ENCODE measurements at places on chromosomes 4 and X. TPM values are rescaled to one million over a fixed set of nuclear protein-coding genes. Genes with fewer than 3 reads are reported as not detected.

DNA sequence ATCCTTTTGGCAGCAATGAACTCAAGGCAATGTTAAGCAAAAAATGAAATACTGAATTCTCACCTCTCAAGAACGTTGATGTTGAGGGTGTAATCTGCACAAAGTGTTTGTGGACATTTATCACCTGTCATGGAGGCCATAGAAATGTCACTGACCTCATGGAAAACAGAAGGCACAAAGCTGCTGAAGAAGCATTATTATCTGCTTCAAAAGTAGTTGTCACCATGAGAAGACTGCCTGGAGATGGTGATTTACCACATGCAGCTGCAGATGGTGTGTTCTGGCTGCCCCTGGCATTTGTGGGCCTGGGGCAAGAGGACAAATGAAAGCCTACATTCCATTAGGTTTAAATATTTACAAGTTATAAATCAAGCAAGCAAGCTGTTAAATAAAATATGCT lies 116.8 kb upstream of the RPS6KA3 start:
- DNase-seq, result no peak

The TMEM271 gene
- total RNA-seq, result not detected

DNA sequence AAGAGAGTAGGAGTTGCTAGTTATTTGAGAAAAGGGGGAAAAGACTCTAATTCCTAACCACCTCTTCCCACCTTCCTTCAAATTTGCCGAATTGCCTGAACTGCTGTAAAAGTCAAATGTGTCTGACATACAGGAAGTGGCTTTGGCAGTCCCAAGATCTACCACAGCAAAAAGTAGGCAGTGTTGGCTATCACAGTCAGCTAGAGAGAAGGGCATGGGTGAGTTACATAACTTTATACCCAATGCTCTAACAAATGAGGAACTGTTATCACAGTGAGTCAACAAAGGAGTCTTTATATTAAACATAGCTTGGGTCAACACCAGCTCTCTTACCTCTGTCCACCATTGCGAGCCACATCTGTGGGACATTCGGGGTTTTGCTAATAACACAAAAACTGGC lies 2.4 kb upstream of the MBNL3 start:
- no peak for DNase-seq

GRCh38 chrX:38154340-38154739 lies 66.3 kb downstream of the SRPX start:
- DNase-seq, result no peak

GRCh38 chrX:11557120-11557519 lies 108.6 kb downstream of the ARHGAP6 start:
- no peak for DNase-seq

- DNase-seq, result no peak
Measured at GRCh38 chr4:135281230-135281629, 1079.6 kb upstream of the PABPC4L start.

DNA sequence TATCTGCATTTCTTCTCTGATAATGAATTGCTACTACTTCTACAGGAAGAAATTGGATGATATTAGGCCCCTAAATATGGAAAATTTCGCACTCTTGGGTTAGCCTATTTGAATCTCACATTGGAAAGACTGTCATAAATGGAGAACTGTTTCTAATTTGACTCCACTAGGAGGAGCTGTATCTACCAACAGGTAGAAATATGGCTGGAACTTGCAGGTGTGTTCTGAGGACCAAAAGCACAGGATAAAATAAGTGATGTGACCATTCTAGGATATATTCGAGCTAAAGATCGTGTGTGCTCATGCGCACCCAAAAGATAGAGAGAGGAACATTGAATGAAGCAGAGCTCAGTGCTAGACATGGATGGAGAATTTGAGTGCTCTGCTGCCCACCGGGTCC lies 4.8 kb upstream of the NKAP start:
- DNase-seq, result no peak

DNA sequence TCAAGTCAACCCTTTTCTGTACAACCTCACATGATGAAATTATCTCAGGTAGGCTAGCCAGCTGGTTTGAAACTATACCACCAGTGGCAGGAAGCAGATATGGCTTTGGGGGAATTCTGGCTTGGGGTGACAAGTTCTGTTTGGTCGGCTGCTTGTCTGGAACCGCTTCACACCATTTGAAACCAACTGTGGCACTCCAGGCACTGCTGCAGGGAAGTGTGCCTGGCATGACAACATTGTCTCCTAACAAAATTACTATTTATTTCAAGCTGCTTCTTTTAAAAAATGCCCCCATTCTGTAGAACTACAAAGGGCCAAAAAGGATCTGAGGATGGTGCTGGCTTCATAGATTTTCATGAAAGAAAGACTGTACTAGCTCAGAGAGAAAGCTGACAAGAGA lies 37.1 kb upstream of the GPM6B start:
- DNase-seq, result no peak

- no peak for DNase-seq
Measured at GRCh38 chr4:10983268-10983667, 298.7 kb upstream of the CLNK start.

DNA sequence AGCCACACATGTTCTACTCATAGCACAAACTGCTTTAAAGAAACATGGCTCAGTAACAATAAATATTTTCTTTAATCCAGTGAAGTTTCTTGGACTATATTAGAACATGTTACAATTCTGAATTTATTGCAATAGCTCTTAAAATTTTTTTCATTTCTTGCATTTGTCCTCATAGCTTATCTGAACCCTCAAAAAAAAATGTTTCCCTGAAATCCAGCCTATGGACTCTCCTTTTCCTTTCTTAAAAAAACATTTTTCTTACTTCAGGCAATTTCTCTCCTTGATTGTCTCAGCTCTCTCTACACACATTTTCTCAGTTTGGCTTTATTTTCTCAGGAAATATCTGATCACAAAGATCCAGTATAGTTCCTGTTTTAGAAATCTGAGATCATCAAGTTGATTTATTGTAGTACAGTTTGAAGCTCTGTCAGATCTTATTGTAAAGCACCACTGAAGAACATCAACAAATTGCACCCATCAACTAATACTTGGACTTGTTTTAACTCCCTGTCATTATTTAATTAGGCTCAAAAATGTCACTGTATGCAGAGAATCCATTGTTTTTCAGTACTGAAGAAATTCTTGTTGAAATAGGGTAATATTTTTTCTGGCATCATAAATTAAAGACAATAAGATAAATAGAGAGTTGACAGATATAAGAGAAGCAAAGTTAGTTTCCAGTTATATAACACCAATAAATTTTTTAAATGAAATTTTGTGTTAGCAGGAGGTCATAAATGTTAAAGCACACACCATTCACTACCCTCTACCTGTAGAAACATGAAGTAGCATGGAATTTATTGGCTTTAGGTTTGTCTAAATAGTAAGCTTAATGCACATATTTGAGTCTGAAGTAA lies 317.7 kb downstream of the ARHGAP24 start:
- no peak for DNase-seq

DNA sequence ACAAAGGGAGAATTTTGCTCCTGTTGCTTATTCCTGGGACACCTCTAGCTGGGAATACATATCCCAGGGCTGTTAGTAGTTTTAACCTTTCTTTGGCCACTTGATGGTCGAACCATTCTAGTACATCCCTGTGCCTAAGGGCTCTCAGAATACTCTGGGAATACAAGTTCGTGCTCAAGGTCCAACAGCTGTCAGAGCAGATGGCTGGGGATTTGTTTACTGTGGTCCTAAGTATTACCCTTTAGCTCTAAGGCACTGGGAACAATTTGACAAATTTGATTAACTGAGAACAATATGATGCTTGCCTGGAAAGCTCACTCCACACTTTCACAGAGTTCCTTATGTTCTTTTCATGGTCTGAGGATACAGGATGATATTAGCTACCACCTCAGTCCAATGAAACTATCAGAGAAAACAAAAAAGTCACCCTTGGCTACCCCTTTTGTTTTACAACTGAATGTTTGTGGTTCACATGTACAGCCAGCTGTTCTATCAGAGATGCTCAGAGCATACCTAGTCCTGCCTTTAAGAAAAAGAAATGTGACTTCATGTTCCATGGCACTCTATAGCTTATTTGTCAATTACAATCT lies 47.4 kb upstream of the PHOX2B start:
- no peak for DNase-seq

DNA sequence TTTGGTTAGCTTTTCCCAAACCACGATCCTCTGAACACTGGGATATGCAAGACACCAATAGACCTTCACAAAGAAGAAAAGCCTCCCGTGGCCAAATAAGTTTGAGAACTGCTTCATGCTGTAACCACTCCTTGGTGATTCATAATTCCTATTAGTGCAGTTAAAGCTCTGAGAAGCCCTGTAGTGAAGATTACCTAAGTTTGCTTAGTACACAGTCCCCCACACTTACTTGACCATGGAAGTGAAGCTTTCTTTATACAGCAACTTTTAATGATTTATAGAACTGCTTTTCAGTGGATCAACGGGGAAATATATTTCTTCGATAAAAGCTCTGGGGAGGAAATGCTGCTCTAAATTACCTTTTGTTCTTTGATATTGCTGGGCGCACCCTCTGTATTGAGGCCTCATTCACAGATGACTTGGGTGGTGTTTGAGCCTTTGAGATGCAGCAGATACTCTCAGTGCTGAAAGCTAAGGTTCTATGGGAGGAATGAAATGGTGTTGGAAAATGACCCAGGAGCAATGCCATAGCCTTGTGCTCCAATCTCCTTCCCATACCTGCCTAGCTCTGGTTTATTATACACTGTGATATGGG lies 67.4 kb downstream of the CBLL2 start:
- no peak for DNase-seq

The CSN1S1 gene
- total RNA-seq, result not detected

The INPP4B gene
- total RNA-seq, result 18.7 TPM

- no peak for DNase-seq
Measured at GRCh38 chr4:10121568-10122208, 5.1 kb upstream of the WDR1 start.

The LRIT3 gene
- not detected for total RNA-seq

Measured in chondrocyte (in vitro differentiated cells).